ENCODE measurements at places on chromosomes 4 and X.
A peak's percentile ranks its signal among the peaks of the same experiment; 100 is the strongest.

DNA sequence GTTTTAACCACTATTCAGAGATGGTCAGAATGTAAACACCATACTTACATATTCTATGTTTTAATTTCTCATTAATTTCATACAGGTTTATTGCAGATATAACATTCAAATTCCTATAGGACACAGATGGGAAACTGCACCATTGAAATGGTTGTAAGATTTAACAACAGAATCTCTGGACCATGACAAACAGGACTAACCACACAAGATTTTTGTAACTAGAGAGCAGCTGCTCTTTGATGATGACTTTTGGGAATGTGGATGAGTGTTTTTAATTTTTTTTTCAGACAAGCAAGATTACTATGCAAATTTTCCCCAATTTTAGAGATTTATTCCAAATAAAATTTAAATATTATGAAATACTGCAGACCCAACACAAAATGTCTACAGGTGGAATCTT is 610.2 kb downstream of the PCDH18 start:
- no peak for DNase-seq

DNA sequence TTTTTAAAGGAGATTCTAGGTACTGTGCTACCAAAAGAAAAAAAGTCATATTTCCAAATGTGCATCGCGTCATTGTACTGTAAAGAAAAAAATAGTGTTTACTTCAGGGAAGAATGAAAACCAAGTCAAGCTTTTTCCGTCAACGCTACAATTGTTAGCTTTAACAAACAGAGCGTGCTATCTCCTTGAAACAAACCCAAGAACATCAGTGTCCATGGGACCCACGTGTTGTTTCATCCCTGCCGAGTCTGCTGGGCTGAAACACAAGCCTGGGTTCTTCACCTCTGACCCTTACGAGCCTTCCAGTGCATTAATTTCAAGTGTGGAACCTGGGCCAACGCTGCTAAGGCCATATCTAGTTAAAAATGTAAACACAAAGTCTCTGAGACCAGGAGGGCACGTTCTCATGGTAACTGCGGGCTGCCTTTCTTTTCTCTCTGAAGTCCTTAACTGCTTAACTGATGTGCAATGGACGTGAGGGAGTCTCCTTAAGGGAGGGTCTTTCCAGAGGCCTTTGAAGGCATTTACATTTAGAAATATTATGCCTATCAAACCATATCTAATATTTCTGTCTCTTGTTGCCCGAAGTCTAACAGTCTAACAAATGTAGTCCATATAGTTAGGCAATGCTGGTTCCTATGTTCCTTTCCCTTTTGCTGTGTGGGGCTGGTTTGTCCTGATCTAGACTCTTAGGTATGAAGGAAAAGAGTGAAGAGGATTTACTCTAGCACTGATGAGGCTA is 36.3 kb downstream of the ING2 start:
- DNase-seq = peak; percentile 28

- no peak for DNase-seq
Measured at GRCh38 chr4:39542611-39543012, 15.4 kb upstream of the UGDH start.

DNA sequence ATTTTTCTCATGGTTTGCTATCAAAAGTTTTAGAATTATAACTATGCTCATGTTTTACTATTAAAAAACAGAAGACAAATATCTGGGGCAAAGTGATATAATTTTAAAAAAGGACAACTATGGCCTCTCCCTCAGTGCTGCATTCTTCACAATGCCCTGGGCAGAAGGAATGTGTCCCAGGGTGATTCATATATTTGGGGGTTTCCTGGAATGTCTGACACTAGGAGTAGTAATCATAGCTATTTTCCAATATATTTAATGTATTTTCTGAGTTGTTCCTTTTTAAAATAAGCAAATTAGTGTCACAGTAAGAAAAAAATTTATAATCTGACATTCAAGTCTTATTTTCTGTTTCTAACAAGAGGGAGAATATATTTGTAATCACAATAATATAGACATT is 281.7 kb downstream of the UNC5C start:
- DNase-seq = no peak

DNA sequence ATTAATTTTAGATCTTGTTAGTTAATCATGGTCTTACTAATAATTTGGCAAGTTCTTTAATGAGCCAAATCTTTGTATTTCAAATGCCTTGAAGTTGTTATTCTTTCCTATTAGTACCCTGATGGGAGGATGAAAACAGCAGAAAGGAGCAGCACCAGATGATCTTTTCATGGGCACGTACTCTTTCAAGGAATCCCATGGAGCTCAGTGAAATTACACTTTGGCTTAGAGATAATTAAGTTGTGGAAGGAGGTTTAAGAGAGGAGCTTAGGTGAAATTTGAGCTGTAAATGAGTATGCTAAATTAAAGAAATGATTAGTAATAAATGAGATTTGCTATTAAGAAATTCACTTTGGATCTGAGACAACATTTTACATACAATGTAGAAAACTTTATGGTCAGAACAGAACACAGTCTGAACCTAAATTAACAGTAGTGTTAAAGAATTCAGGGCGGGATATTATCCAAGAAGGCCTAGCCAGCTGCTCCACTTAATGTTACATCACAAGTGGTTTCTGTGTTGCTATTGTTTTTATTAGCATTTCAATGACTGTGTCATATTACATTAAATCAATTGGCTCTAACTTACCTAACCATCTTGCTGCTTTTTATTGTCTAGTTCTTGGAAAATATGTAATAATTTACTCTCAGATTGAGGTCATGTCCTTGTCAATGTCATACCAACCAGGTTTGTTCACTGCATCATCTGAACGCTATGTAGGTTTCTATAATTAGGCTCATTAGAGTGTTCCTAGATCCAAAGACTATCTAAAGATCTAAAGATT is 3.9 kb downstream of the MTHFD2L start:
- peak; percentile 39 for DNase-seq

- DNase-seq = no peak
Measured at GRCh38 chr4:46956451-46956850, 36.9 kb downstream of the GABRA4 start.

DNA sequence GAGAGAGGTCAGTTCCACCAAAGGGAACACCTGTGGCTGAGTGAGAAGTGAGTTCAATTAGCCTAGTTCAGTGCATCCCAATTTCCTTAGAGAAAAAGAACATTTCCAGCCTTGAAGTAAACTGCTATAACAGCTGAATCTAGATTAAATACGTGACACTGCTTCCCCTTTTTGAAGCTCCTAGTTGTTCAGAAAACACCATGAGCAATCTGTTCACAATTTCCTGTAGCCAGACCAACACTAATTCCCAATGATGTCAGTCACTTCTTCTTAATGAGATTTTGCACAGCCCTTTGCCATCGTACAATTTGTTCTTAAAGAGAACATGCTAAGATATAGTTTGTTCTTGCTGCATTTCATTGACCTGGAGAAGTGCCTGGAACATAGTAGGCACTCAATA is 144.6 kb upstream of the EDNRA start:
- DNase-seq = no peak

DNA sequence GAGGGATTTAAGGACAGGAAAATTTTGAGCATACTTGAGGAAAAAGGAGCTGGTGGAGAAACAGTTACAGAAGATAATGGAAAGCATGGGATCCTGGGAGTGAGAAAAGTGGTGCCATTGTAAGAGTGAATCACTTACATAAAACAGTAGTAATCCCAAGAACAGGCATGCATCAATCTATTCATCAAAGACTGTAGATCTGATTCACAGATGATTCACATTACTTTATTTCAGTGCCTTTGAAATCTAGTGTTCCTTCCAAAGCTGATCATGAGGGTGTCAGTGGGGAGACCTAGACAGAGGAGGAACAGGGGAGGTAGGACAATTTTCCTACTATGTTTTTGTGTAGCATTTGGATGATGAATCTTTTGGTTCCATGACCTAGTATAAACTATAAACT is 102.7 kb downstream of the TAB3 start:
- DNase-seq = no peak

- DNase-seq = peak; percentile 47
Measured at GRCh38 chrX:46381630-46382029, 163.6 kb downstream of the ZNF674 start.

GRCh38 chr4:25065932-25066590 is 35.3 kb upstream of the LGI2 start:
- no peak for DNase-seq

- peak; percentile 27 for DNase-seq
Measured at GRCh38 chr4:185638548-185639301, 103.4 kb upstream of the PDLIM3 start.

DNA sequence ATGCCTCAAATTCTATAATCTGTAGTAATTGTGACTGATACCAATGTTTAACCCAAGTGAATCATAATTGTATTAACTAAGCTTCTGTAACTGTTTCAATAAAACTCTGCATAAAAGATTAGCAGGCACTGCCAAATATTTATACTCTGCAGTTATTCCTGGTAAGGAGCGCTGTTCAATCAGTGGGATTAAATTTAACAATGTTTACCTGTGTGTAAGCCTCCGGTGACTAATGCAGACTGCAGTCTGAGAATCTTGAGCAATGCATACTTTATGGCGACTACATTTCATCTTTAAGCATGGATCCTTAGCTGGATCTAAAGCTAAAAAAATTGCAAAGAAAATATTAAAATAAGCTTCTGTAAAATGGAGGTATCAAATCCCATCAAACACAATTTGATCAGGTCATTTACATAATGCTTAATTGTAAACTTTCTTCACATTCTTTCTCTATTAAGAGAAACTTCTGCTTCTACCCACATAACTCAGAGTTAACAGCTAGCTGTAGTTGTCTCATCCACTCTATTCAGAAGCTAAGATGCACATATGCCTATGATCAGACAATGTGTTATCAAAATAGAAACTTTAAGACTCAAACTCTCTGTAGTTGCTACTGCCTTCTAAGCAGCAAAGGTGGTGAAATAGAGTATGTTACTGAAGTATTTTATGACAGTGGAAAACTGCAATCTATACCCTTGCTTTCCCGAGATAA is 234.0 kb downstream of the SPOCK3 start:
- no peak for DNase-seq

DNA sequence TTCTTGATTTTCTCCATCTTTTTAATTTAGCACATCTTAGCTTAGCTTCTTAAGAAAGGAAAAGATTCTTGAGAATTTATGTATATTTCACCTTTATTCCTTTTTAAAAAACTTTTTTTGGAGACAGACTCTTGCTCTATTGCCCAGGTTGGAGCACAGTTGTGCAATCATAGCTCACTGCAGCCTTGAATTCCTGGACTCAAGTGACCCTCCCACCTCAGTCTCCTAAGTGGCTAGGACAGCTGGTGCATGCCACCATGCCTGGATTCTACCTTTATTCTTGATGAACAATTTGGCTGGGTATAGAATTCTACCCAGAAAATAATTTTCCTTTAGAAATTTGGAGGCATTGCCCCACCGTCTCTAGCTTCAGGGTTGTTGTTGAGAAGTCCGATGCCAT is 19.5 kb upstream of the SH3D19 start:
- DNase-seq = no peak

GRCh38 chr4:126268106-126268505 is 953.4 kb downstream of the FAT4 start:
- no peak for DNase-seq

- no peak for DNase-seq
Measured at GRCh38 chr4:10466161-10466560, 8.9 kb upstream of the ZNF518B start.

DNA sequence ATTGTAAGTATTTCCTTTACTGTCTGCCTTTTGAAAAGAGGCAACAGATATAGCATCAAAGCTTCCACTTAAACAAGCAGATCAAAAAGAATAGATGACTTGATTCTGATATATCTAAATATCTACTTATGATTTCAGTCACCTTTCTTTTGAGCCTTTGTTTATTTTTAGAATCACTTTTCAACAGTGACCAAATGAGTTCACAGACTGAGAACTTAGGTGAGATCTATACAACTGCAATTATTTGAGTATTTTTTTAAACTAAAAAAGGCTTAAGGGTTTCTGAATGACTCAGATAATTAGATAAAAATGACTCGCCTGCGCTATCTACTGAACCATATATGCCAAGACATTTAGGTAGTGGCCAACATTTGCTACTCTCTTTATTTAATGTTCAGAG is 166.7 kb upstream of the KCNIP4 start:
- no peak for DNase-seq

All from neural progenitor cell (in vitro differentiated cells).